ENCODE measurements at places on chromosomes 3 and 15. TPM values are rescaled to one million over a fixed set of nuclear protein-coding genes. Genes with fewer than 3 reads are reported as not detected.
A peak's percentile ranks its signal among the peaks of the same experiment; 100 is the strongest.

Gene TMEM45A
- total RNA-seq, result 0.23 TPM

Gene TEX55
- total RNA-seq, result not detected

Gene ITPR1
- 123 TPM for total RNA-seq

Gene GATA2
- 0.92 TPM for total RNA-seq

Gene ITGA11
- not detected for total RNA-seq

Gene NR2E3
- not detected for total RNA-seq

Gene NMNAT3
- 3.7 TPM for total RNA-seq

Gene GOLGA8G
- total RNA-seq, result 0.11 TPM

Gene CHRNA3
- total RNA-seq, result not detected

Gene PLSCR2
- 0.38 TPM for total RNA-seq

Gene SUCNR1
- total RNA-seq, result not detected

Gene SLC28A1
- not detected for total RNA-seq

- H3K27me3 ChIP-seq, result no peaks in the 10 kb centered on the region
- H3K4me3 ChIP-seq, result no peak overlapping the region
- no peaks in the 10 kb centered on the region for H3K4me1 ChIP-seq
- DNase-seq, result no peak
- no peak overlapping the region for H3K27ac ChIP-seq
Observed at GRCh38 chr3:31692751-31693150, 160.0 kb downstream of the STT3B start.

DNA sequence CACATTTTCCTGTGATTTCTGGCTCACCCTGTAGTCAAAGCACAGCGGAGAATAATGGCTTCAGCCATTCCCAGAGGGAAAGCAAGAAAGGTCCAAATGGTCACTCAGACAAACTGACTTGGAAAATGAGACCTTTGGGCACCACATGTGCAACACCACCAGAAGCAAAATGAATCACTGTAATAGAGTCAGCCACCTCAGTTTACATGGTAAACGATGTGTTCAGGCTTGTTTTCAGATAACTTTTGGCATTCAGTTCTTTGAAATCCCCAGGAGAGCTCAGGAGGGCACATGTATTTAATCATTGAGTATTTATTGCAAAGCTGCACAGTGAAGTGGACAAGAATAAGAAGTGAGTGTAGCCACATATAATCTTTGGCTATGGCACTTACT lies 38.4 kb upstream of the ALCAM start:
- no peak overlapping the region for H3K4me3 ChIP-seq
- DNase-seq, result no peak
- no peaks in the 10 kb centered on the region for H3K4me1 ChIP-seq

DNA sequence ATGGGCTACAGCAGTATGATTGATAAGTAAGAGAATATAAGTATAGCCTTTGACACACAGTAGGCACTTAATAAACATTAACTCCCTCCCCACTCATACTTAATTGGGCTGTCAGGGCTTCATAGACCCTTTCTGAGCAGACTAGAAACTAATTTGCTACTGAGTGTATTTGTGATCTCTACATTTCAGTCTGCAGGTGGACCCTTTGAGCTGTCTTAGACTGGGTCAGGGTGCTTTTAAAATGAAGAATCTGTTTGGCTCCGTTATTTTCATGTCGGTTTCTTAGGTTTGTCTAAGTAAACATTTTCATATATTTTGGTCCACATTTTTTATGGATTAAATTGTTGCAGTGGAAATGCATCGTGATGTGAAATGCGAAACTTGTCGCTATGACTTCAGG lies 50.3 kb upstream of the SELENOK start:
- no peak overlapping the region for H3K27ac ChIP-seq
- DNase-seq, result no peak
- no peaks in the 10 kb centered on the region for H3K27me3 ChIP-seq
- no peak overlapping the region for H3K4me3 ChIP-seq

GRCh38 chr15:57949374-57949943 lies 116.1 kb downstream of the ALDH1A2 start:
- no peaks in the 10 kb centered on the region for H3K27me3 ChIP-seq
- H3K4me1 ChIP-seq, result no peaks in the 10 kb centered on the region
- H3K27ac ChIP-seq, result no peak overlapping the region
- H3K4me3 ChIP-seq, result no peak overlapping the region
- no peak for DNase-seq

- H3K4me1 ChIP-seq, result peaks cover 13% of the 10 kb centered on the region
- peaks cover 2% of the 10 kb centered on the region for H3K27me3 ChIP-seq
- no peak for DNase-seq
- H3K4me3 ChIP-seq, result no peak overlapping the region
Observed at GRCh38 chr3:72182206-72182605, 397.3 kb upstream of the PROK2 start.

- DNase-seq, result no peak
- no peaks in the 10 kb centered on the region for H3K36me3 ChIP-seq
- no peaks in the 10 kb centered on the region for H3K27me3 ChIP-seq
- H3K4me1 ChIP-seq, result no peaks in the 10 kb centered on the region
- no peak overlapping the region for H3K27ac ChIP-seq
Observed at GRCh38 chr3:192958219-192958872, 40.7 kb upstream of the MB21D2 start.

DNA sequence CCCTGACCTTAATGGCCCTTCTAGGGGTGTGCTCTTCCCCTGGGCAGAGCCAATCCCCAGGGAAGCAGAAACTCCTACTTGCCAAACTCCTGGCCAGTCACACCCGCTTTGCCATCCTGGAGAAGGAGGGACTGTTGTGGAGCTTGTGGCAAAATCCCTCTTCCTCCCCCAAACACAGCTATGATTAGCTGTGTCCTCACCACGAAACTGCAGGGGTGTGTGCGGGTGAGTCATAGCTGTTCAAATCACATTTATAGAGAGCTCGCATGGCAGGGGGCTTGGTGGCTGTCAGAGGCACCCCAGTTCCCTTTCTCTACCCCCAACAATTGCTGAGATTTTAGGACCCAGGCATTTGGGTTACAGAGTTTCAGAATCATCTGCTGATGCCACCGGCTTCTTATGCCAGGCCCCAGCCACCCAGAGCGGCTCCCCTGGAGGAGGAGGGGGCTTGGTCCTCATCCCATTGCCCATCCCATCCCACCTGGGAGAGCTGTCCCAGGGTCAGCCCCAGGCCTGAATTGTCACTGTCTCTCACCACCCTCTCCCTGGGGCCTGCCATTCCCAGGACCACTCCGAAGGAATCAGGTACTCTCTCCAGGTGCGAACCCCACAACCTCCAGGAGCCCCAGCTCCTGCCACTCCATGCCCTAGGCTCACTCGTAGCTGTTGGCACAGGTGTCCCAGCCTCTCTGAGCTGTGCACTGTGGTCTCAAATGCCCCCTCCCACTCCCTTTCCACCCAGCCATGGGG lies 28.8 kb upstream of the MAGEF1 start:
- DNase-seq, result no peak
- no peaks in the 10 kb centered on the region for H3K4me1 ChIP-seq
- H3K36me3 ChIP-seq, result no peaks in the 10 kb centered on the region
- no peak overlapping the region for H3K27ac ChIP-seq

GRCh38 chr3:69658514-69659140 lies 80.6 kb upstream of the MITF start:
- no peaks in the 10 kb centered on the region for H3K4me1 ChIP-seq
- H3K27me3 ChIP-seq, result no peaks in the 10 kb centered on the region
- no peaks in the 10 kb centered on the region for H3K36me3 ChIP-seq
- DNase-seq, result no peak

GRCh38 chr15:42402455-42403205 lies 43.3 kb downstream of the CAPN3 start:
- no peak overlapping the region for H3K4me3 ChIP-seq
- H3K36me3 ChIP-seq, result no peaks in the 10 kb centered on the region
- H3K4me1 ChIP-seq, result peaks cover 22% of the 10 kb centered on the region
- DNase-seq, result peak; percentile 7
- no peaks in the 10 kb centered on the region for H3K27me3 ChIP-seq
- H3K27ac ChIP-seq, result peak overlapping the region; percentile 52

- H3K27ac ChIP-seq, result no peak overlapping the region
- H3K27me3 ChIP-seq, result no peaks in the 10 kb centered on the region
- H3K4me1 ChIP-seq, result no peaks in the 10 kb centered on the region
Observed at GRCh38 chr3:29971895-29972294, 634.5 kb upstream of the TGFBR2 start.

GRCh38 chr3:112776000-112776399 lies 70.7 kb downstream of the CD200R1L start:
- no peaks in the 10 kb centered on the region for H3K36me3 ChIP-seq
- H3K4me3 ChIP-seq, result no peak overlapping the region
- no peak for DNase-seq
- H3K27me3 ChIP-seq, result no peaks in the 10 kb centered on the region

- H3K27ac ChIP-seq, result no peak overlapping the region
- no peaks in the 10 kb centered on the region for H3K36me3 ChIP-seq
- no peak for DNase-seq
- H3K4me3 ChIP-seq, result no peak overlapping the region
- H3K4me1 ChIP-seq, result no peaks in the 10 kb centered on the region
Observed at GRCh38 chr3:101262393-101263240, 57.8 kb downstream of the IMPG2 start.

GRCh38 chr15:39625451-39625850 lies 44.6 kb downstream of the THBS1 start:
- H3K4me3 ChIP-seq, result no peak overlapping the region
- peaks cover 82% of the 10 kb centered on the region for H3K4me1 ChIP-seq
- H3K27ac ChIP-seq, result peak overlapping the region; percentile 100
- no peaks in the 10 kb centered on the region for H3K36me3 ChIP-seq

DNA sequence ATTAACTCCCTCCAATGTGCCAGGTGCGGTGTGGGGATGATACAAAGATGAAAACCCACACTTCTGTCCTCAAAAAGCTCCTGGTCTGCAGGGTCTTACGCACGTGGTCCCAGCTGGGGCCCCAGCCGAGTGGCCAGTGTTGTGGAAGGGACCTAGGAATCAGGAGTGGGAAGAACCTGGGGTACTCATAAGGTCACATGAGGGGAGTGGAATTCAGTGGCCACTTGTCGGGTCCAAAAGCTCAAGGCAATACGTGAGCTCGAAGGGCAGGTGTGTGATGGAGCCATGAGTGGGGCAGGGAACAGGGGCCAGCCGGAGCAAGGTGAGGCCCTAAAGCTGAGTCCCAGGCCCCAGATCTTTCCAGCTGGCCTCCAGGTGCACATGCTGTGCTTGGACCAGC lies 260.0 kb upstream of the LYSMD4 start:
- no peak for DNase-seq
- no peaks in the 10 kb centered on the region for H3K4me1 ChIP-seq
- no peaks in the 10 kb centered on the region for H3K27me3 ChIP-seq

- no peak for DNase-seq
- H3K27ac ChIP-seq, result no peak overlapping the region
- no peak overlapping the region for H3K4me3 ChIP-seq
- H3K27me3 ChIP-seq, result no peaks in the 10 kb centered on the region
Observed at GRCh38 chr3:151236316-151236715, 33.3 kb upstream of the GPR171 start.

DNA sequence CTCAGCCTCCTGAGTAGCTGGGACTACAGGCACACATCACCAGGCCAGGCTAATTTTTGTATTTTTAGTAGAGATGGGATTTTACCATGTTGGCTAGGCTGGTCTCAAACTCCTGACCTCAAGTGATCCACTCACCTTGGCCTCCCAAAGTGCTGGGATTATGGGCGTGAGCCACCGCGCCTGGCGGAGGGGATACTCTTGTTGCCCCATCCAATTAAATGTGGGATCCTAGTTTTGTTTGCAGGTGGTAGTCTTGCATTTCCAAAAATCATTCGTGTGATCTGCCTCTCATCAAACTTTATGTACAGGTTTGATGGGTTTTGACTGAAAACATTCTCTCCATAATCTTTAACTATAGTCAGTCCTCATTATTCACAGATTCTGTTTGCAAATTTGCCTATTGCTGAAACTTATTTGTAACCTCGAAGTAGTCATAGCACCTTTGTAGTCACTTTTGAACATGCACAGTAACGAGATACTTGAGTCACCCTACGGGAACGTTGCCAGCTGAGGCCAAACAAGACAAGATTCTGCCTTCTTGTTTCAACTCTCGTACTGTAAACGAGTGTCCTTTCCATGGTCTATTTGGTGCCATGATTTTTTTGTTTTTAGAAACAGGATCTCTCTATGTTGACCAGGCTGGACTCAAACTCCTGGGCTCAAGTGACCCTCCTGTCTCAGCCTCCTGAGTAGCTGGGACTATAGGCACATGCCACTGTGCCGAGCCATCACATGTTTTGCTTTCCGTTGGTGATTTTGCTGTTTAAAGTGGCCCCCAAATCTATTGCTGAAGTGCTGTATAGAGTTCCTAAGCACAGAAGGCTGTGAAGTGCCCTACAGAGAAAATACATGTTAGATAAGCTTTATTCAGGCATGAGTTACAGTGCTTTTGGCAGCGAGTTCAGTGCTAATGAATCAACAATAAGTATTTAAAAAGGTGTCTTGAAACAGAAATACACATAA lies 8.1 kb upstream of the MAPK6 start:
- peaks cover 2% of the 10 kb centered on the region for H3K4me1 ChIP-seq
- H3K27ac ChIP-seq, result no peak overlapping the region

DNA sequence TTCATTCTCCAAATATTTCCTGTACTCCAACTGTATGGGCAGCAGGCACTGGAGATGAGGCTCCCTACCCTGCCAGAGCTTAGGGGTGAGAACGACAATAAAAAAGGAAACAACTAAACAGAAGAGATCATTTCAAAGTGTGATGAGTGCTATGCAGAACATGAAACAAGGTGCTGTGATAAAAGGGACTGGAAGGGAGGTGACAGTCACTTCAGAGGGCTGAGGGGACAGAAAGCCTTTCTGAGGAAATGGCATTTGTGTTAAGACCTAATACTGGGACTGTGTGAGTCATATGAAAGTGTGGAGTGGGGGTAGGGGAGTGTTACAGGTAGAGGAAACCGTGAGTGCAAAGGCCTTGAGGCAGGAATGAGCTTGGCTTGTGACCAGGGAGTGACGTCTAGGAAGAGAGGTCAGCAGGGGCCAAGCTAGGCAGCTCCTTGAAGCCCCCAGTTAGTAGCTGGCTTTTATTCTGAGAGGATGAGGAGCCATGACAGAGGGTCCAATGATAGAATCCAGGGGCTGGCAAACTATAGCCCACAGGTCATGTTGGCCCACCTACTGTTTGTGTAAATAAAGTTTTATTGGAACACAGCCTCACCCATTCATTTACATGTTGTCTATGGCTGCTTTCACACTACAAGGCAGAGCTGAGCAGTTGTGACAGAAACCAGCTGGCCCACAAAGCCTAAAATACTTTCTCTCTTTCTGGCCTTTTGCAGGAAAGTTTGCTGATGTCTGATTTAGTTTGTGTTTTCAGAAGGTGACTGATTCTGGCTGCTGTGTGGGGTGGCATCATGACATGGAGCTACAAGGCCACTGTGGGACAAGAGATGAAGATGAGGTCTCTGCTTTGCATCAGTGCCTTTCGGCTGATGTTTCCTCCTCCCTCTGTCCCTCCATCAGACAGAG lies 56.6 kb downstream of the LSM3 start:
- no peaks in the 10 kb centered on the region for H3K36me3 ChIP-seq
- H3K27ac ChIP-seq, result no peak overlapping the region
- H3K27me3 ChIP-seq, result no peaks in the 10 kb centered on the region
- H3K4me1 ChIP-seq, result peaks cover 7% of the 10 kb centered on the region

DNA sequence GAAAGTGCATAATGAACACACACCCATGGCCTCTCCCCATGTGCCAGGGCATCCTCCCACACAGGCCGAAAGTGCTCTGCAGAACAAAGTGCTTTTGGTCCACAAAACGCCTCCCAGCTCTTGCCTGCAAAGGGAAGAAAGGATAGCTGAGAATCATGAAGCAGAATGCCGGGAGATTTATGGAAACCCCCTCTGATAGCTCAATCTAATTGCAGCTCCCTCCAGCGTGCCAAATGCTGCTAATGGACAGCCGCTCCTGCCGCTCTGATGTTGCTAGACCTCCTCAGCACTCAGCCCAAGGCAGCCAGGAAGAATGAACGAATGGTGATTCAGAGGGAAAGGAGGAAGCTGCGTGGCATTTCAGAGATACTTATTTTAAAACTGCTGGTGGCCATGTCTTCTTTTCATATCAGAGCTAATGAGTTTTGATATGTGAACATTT lies 145.3 kb downstream of the TJP1 start:
- H3K4me1 ChIP-seq, result peaks cover 14% of the 10 kb centered on the region
- H3K36me3 ChIP-seq, result no peaks in the 10 kb centered on the region
- no peak overlapping the region for H3K27ac ChIP-seq
- peaks cover 3% of the 10 kb centered on the region for H3K27me3 ChIP-seq

All from natural killer cell (primary cell).